Stimulated activated CD4-positive, alpha-beta T cell treated with anti-CD3 and anti-CD28 coated beads, Interleukin-4, amount 100 ng/mL, for 1 hour (primary cell): ENCODE measurements at places on chromosomes 13 and 19.
A peak's percentile ranks its signal among the peaks of the same experiment; 100 is the strongest.

DNA sequence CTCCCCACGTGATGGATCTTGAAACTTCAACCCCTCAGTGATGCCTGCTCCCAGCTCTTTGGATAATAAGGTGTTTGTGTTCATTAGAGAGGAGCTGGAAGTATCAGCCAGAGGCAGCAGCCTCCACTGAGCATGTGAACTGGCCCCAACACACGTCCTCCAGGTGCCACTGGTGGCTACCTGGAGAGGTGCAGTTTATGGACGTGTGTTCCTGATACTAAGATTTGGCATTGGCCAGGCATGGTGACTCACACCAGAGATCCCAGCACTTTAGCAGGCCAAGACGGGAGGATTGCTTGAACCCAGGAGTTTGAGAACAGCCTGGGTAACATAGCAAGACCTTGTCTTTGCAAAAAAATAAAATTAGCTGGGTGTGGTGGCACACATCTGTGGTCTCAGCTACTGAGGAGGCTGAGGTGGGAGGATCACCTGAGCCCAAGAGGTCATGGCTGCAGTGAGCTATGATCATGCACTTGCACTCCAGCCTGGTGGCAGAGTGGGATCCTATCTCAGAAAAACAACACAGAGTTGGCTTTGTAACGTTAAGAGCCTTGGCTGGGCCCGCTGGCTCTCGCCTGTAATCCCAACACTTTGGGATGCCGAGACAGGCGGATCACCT is 34.4 kb downstream of the SLC25A42 start:
- DNase-seq: no peak

- no peak for DNase-seq
These were observed 391.8 kb downstream of the FGF9 start for GRCh38 chr13:22062478-22063205.

- no peak for DNase-seq
These were observed 738.2 kb downstream of the GPC5 start for GRCh38 chr13:92136449-92137155.

GRCh38 chr13:45925151-45925550 is 73.6 kb upstream of the SIAH3 start:
- DNase-seq: no peak

DNA sequence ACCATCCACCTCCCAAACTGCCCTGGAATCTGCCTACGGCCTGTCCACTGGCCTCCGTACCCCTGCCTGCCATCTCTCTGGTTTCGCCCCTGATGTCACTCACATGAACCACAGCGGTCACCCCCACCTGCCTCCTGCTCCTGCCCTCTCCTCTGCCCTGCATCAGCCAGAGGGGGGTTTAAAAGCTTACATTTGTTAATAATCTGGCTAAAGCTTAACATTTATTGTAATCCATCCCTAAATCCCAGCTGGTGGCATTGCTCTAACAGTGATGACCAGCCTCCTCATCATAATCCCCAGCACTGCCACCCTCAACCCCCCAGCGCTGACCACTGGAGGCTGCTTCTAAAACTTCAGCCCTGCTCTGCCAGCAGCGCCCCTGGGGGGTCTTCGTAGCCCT is 38.9 kb downstream of the DNM2 start:
- DNase-seq: no peak

DNA sequence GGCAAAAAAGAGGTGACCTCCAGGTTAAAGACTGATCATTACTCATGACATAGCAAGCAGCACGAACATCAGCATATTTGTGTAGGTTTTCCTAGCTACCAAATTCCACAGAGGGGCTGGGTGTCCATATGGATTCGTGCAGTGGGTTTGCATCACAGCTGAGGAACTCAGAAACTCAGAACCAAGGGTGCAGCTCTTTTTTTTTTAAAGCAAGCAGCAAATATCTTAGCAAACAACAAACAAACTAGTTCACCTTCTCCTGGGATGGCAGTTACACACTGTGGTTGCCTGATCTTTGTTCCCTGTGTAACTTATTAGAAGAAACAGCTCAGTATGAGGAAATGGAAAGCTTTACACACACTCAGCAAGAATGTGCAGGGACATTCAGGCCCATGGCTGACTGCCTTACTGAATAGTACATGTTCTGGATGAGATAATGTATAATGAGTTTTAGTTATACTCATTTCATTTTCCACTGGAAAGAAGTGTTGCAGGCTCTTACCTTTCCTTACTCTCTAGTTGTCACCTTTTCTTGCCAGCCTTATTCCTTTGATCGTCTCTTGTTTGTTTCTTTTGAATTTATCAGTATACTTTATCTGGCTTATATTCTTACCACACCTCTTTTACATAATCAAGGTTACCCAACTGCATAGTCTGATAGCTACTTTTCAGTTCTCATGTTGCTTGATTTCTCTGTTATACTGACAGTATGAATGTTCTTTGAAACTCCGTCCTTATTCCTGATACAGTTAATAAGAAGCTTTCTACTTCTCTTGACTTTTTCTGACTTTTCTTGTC is 4.3 kb downstream of the NDFIP2 start:
- DNase-seq: no peak

DNA sequence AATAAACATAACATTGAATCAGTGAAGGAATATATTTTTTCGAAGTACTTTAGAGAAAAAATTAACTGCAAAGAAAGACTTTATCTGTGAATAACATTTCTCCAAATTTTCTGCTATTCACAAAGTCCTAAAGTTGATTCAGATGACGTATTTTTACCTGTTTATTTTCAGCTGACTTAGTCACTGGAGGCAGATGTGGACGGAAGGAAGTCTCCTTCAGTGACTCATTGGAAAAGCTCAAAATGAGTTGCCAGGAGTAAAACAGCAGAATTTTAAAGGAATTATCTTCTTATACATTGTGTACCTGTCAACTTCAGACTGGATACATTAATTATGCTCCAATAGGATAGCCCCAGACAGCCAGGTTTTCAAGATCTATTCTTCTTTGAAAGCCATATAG is 679.3 kb upstream of the GPC6 start:
- DNase-seq: no peak

DNA sequence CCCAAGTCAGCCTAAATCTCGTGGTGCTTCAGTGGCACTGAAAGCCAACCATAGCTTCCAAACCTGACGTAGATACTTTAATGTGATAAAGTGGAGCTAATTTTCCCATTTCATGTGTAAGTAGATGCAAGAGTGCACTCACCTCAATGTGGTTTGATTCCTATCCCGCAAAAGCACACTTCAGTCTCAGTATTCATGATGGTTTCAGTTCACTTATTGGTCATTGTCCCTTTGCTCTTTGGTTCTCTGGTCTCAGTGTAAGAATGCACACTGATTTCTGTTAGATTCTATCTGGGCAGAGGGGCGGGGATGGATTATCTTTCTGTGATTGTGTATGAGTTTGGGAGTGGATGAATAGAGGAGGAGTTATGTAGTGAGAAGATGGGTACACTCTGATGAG is 340.6 kb downstream of the KCNRG start:
- DNase-seq: no peak

- no peak for DNase-seq
These were observed 747.4 kb downstream of the UQCRFS1 start for GRCh38 chr19:28465371-28466086.

GRCh38 chr19:39232708-39233107 is 12.1 kb downstream of the IFNL3 start:
- DNase-seq: no peak

GRCh38 chr13:34719060-34719875 is 222.8 kb upstream of the NBEA start:
- DNase-seq: no peak

DNA sequence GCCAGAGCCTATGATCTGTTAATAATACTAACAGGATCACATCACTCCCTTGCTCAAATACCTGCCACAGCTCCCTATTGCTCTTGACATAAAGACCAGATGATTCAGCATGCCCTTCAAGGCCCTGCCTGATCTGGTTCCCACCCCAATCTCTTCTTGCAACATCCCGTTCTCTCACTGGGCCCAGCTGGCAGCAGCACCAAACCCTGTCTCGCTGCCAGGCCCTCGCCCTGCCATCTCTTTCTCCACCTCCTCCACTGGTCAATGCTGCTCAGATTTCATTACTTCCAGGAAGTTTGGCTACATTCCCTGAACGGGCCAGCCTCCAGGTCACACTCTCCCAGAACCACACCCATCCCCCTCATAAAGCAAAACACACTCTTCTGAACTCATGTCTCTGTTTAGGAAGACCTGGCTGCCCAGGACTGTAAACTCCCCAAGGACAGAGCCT is 8.6 kb upstream of the BCAT2 start:
- DNase-seq: no peak

DNA sequence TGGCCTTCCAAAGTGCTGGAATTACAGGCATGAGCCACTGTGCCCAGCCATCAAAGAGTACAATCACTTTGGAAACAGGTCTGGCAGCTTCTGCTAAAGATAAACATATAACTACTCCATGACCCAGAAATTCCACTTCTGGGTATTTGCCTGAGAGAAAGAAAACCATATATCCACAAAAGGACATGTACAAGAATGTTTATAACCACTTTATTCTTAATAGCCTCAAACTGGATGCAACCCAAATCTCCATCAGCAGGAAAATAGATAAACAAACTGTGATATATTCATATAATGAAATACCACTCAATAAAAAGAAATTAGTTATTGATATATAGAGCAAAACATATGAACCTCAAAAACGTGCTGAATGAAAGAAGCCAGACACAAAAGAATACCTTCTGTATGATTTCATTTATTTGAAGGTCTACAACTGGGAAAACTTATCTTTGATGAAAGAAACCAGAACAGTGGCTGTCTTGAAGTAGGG is 40.5 kb downstream of the TEX26 start:
- no peak for DNase-seq

GRCh38 chr13:95087746-95088305 is 213.4 kb downstream of the ABCC4 start:
- no peak for DNase-seq

- no peak for DNase-seq
These were observed 722 bp downstream of the DCAF15 start for GRCh38 chr19:13952931-13953531.

DNA sequence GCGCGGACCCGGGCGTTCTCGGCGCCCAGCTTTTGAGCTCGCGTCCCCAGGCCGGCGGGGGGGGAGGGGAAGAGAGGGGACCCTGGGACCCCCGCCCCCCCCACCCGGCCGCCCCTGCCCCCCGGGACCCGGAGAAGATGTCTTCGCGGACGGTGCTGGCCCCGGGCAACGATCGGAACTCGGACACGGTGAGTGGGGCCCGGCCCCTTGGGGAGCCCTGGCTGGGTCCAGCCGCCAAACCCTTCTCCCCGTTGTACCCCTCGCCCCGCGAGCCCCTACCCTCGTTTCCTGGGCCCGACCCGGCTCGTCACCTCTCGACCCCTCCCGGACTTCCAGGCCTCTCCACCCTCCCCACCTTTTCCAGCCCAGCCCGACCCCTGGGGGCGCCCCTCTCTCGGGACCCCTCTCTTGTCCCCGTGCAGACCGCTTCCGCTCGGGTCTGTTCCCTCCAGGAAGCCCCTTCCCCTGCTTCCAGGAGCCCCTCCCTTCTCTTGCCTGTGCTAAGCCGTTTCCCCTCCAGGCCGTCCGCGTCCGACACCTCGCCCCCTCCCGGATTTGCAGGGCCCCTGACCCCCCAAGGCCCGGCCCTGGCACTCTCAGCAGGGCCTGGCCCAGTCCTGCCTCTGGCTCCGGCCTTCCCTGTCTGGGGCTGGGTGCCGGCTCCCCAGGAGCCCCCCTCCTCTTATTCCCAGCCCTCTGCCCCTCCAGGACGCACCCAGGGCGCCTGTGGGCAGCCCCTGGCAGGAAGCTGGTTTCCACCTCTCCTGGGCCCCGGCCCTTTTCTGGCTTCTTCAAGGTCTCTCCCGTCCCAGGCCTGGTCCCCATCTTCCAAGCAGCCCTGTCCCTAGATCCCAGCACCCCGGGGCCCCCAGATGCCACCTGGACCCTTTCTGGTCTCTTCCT is 632 bp downstream of the MARK4 start:
- DNase-seq: peak; percentile 7

DNA sequence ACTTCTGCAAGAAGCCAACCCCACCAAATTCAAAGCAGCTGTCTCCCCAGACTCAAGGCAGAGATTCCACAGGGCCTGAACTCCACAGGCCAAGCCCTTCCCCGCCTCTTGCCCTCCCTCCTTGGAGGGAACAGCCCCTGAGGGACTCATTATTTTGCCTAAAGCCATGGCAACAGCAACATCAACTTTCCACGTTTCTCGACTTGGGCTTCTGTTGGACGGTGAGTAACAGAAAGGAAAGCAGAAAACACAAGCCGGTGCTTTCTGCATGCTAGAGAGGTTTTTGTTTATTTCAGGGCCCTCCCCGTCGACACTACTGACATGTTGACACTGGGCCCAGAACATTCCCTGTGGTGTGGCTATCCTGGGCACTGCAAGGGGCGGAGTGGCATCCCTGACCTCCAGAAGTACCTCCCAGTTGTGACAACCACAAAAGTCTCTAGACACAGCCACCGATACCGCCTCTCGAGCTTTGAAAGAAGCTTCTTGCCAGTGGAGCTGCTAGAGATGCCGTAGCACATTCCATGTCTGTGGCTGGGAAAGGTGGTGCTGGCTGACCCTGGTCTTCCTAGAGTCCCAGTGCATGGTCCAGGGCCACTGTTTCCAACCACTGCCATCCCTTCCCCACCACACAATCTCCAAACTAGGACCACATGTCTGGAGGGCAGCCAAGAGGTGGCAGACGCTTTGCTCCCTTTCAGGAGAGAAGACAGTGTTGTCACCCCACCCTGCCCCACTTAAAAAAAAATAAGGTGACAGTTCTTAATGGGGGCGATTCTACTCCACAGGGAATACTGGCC is 12.8 kb downstream of the CAPS start:
- no peak for DNase-seq

- DNase-seq: no peak
These were observed 12.9 kb upstream of the CCDC169 start for GRCh38 chr13:36310417-36311108.

DNA sequence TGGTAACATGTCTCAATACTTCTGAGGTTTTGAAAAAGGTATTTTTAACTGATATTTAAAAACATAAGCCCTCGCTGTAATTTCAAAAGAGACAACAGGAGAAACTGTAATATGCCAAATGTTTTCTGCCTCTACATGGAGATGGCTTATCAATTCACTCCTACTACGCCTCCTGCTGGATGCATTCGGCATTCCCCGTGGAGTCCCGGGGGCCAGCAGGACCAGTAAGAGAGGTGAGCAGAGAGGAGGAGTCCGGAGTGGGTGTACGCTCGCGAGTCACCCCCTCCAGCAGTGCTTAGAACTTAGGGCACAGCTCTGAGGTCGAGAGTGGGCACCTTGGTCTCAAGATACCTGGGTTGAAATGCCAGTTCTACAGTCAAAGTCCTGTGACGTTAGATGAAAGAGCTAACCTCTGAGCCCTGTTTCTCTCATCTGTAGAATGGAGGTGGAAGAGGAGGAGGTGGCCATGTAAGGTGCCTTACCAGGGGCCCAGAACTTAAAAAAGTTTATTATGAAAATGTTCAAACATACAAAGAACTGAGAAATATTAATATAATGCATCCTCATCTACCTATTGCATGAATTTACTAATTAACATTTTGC is 110.2 kb downstream of the STK24 start:
- peak; percentile 61 for DNase-seq

- no peak for DNase-seq
These were observed 7.9 kb upstream of the DPY19L3 start for GRCh38 chr19:32397671-32398101.

DNA sequence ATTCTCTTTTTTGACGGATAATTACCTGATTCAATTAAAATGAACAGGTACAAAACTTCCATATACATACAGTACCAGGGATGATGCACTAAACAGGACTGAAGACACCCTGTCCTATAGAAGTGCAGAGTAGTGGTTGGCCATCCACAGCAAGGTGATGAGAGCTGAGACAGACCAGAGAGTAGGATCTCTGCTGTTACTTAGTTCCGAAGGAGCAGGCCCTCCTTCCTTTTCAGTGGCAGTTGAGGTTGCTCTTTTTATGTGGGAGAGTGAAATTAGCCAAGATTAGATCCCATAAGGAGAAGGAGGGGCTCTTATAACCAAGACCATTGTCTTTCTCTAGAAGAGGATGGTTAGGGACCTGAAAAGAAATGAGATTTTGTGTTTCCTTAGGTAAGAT is 4.0 kb downstream of the PDS5B start:
- no peak for DNase-seq
